Mesenchymal stem cell (in vitro differentiated cells and primary cell): ENCODE measurements at places on chromosomes 12 and 14.

DNA sequence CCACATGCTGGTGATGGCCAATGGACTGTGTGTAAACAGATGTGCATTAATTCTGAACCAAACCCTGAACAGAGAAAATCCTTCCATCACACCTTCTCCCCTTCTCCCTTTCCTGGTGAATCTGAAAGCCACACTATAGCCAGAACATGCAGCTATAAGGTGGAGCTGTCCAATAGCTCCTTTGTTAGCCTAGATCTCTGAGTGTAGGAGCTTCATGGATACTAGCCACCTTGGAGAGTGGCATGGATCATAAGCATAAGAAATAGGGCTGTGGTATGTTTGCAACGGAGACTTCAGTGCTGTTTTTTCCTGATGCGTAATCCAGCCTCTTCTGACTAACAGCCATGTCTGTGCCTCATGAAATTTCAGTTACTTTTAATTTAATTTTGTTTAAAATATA is 364.5 kb downstream of the BTG1 start:
- H3K27me3 ChIP-seq = no peaks in the 10 kb centered on the region
- no peaks in the 10 kb centered on the region for H3K4me1 ChIP-seq
- no peak overlapping the region for H3K27ac ChIP-seq
- no peak overlapping the region for H3K4me3 ChIP-seq

DNA sequence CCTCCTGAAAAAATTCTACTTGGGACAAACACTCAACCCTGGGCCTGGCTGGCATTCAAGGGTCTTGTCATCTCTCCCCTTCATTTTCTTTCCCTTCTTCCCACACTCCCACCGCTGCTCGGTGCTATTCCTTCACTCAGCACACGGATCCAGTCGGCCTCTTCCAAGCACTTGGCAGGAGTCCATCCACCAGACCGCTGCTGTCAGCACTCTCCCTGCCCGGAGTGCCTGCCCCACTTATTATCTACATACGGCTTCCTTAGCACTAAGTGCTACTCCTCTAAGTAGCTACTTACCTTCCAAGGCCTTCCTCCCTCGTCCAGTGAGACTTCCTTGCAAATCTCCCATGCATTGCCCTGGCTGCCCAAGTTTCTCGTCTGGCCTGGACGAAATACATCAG is 29.8 kb downstream of the CALM1 start:
- DNase-seq = peak; percentile 15
- no peaks in the 10 kb centered on the region for H3K36me3 ChIP-seq
- no peaks in the 10 kb centered on the region for H3K4me1 ChIP-seq
- H3K27me3 ChIP-seq = peaks cover 30% of the 10 kb centered on the region
- no peak overlapping the region for H3K27ac ChIP-seq

DNA sequence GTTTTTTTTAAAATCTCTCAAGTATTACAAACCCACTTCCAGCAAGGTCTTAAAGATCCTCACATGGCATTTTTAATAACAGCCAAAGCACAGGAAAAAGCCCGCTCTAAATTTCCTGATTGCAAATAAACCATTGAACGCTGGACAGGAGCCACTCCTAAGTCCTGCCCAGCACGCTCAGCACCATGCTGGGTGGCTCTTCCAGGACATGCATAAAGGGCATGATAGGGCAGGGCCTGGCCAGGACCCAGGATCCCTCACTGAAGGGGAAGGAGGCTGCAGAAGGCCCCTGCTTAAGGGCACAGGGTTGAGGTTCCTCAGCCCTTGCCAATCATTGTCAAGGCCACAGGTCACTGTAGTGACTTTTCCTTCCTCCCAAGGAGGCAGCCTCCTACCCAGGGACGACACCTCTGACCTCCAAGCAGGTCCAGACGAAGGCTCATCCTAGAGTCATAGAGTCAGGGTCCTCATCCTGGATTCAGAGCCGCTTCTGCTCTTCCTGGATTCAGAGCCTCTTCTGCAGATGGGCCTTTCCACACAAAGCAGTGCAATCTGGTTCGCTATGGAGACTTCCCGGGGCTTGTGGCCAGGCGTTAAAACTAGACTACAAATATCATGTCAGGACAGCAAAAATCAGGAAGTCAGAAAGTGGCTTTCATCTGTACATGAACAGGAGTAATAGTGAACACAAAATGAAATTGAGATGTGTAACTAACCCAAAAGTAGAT is 123.8 kb downstream of the GCH1 start:
- H3K36me3 ChIP-seq = peaks cover 80% of the 10 kb centered on the region
- no peaks in the 10 kb centered on the region for H3K27me3 ChIP-seq
- H3K4me3 ChIP-seq = no peak overlapping the region
- no peak overlapping the region for H3K27ac ChIP-seq
- DNase-seq = no peak

- H3K4me1 ChIP-seq = no peaks in the 10 kb centered on the region
- no peak overlapping the region for H3K27ac ChIP-seq
- H3K36me3 ChIP-seq = no peaks in the 10 kb centered on the region
- DNase-seq = no peak
- H3K27me3 ChIP-seq = no peaks in the 10 kb centered on the region
Measured at GRCh38 chr12:99093166-99093565, 448.1 kb downstream of the APAF1 start.

DNA sequence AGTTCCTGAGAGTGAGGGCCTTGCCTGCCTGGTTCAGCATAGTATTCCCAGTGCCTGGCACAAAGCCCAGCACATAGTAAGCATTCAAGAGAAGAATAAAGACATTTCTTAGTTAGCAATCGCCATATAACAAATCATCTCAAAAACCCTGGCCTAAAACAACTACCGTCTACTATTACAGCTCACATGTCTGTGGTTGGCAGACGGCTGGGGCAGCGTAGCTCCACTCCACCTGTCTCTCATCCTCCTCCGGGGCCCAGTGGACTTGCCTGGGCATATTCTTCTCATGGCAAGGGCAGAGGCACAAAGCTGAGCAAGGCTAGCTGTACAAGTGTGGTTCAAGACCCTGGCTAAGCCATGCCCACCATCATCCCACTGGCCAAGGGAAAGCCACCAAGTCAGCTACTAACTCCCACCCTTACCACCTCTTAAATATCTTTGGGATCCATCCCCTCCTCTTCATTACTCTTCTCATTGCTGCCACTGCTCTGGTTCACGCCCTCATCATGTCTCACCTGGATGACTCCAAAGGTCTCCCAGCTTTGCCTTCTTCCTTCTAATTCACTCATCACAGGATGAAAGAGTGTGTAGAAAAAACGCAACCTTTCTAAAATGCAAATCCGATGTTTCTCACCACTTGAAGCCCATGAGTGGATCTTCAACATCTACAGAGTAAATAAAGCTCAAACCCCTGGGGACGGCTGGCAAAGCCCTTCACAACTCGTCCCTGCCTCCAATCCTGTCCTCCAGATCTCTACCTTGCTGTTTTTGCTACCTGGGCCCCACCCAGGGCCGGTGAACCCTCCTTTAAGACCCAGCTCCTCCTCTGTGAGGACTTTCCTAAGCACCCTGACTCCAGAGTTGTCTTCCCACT is 10.4 kb downstream of the TMEM229B start:
- H3K36me3 ChIP-seq = no peaks in the 10 kb centered on the region
- no peaks in the 10 kb centered on the region for H3K27me3 ChIP-seq
- H3K27ac ChIP-seq = no peak overlapping the region
- peaks cover 1% of the 10 kb centered on the region for H3K4me1 ChIP-seq
- DNase-seq = no peak

DNA sequence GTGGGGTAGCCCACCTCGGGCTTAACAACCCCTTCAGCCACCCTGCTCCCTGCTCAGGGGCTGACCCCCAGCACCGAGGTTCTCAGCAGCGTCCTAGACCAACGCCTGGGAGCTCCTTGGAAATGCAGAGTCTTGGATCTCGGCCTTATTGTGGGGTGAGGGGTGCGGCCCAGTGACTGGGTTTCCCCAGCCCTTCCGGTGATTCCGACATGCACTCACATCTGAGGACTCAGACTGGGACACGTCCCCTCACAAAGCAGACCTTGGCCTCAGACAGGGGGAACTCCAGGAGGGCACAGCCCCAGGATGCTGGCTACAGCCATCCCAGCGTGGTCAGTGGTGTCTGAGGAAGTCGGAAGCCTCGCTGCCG is 117.7 kb downstream of the RFLNA start:
- H3K36me3 ChIP-seq = peaks cover 93% of the 10 kb centered on the region
- H3K27ac ChIP-seq = no peak overlapping the region
- DNase-seq = no peak
- H3K4me3 ChIP-seq = no peak overlapping the region

DNA sequence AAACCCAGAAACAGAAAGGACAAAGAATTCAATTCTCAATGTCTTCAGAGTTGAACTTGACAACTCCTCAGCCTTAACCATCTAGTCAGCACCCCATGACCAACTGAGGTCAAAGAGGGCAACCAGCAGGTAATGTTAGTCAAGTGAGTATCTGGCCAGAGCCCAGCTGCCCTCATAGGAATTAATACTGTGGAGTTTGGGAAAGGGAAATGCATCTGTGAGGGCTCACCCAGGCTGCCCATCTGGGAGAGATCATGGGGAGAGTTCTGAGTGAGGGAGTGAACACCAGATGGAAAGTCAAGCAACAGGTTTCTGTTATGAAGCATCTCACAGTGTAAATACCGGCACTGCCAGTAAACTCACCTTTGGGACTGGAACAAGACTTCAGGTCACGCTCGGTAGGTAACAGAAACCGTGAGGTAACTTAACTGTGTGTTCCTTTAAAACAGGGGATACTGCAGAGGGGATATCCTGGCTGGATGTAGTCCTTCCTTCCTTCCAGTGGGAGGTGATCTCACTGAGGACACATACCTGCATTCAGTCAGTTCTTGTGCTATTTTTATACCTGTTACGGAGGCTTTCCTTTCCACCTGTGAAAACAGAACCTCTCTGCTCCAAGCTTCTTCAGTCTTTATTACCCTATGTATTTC is 94.4 kb downstream of the DAD1 start:
- DNase-seq = no peak
- no peak overlapping the region for H3K27ac ChIP-seq
- no peaks in the 10 kb centered on the region for H3K36me3 ChIP-seq
- H3K4me1 ChIP-seq = no peaks in the 10 kb centered on the region

DNA sequence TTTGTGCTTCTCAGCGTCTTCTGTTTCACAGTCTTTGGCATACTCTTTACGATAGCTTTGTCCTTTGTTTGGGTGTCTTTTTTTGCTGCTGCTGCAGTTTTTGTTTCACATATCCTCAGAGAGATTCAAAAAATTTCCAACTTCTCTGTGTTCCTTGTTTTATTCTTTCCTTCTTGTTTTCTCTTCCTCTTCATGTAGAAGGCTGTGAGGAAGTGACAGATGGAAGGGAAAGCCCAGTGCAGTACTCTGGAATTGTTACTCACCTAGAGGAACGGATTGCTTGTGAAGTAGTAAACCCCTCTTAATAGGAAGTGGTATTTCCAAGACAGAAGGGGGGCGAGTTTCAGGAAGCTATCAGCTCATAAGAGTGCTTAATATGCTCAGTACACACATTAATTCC is 1.7 kb downstream of the CREBL2 start:
- peaks cover 4% of the 10 kb centered on the region for H3K4me1 ChIP-seq
- H3K27me3 ChIP-seq = no peaks in the 10 kb centered on the region
- H3K4me3 ChIP-seq = peak overlapping the region; percentile 96
- DNase-seq = peak; percentile 10
- no peaks in the 10 kb centered on the region for H3K36me3 ChIP-seq

GRCh38 chr12:107404981-107405380 is 280.6 kb upstream of the PWP1 start:
- peaks cover 5% of the 10 kb centered on the region for H3K4me1 ChIP-seq
- H3K27me3 ChIP-seq = peaks cover 17% of the 10 kb centered on the region
- no peak overlapping the region for H3K27ac ChIP-seq
- peak; percentile 6 for DNase-seq
- no peaks in the 10 kb centered on the region for H3K36me3 ChIP-seq
- H3K4me3 ChIP-seq = no peak overlapping the region

- H3K36me3 ChIP-seq = no peaks in the 10 kb centered on the region
- no peak for DNase-seq
- H3K4me1 ChIP-seq = no peaks in the 10 kb centered on the region
- no peak overlapping the region for H3K4me3 ChIP-seq
Measured at GRCh38 chr14:23373041-23373440, 432 bp downstream of the IL25 start.

DNA sequence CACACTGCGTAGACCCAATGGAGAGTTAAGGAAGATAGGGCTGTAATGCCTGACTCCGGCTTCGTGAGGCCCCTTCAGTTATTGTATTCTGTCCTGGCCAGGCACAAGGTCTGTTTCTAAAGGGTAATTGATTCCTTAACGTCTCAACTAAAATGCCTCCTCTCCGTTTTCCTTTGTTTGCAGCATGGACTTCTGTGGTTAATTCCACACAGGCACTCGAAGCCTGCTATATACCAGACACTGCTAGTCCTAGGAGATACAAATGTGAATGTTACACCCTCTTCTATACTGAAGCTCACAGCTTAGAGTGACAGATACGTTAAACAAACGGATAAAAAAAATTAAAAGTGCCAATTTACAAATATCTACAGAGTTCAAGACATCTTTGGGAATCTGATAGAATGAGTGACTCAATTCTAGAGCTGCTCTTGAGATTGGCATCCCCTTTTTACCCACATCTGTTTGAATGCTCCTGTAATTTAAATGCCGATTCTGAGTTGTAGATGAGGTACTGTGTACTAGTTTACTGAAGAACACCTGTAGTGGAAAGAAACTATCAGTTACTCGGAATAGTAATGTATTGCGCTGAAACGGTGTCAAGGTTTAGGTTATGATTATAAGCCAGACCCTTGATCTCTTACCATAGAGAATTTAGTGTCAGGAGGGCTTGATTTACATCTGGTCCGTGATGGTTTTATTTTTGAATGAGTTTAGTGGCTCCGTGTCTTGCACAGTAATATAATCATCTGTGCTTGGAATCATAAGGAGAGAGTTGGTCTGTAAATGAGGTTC is 784 bp downstream of the PSMA6 start:
- H3K27me3 ChIP-seq = no peaks in the 10 kb centered on the region
- H3K36me3 ChIP-seq = peaks cover 12% of the 10 kb centered on the region
- peak overlapping the region; percentile 93 for H3K27ac ChIP-seq
- no peak for DNase-seq

GRCh38 chr14:81415781-81416180 is 15.7 kb upstream of the STON2 start:
- no peak for DNase-seq
- no peak overlapping the region for H3K4me3 ChIP-seq
- no peak overlapping the region for H3K27ac ChIP-seq
- H3K4me1 ChIP-seq = peaks cover 2% of the 10 kb centered on the region
- H3K27me3 ChIP-seq = no peaks in the 10 kb centered on the region

- H3K27me3 ChIP-seq = no peaks in the 10 kb centered on the region
- DNase-seq = peak; percentile 96
- H3K4me3 ChIP-seq = no peak overlapping the region
- peak overlapping the region; percentile 98 for H3K27ac ChIP-seq
- H3K36me3 ChIP-seq = peaks cover 14% of the 10 kb centered on the region
- peaks cover 68% of the 10 kb centered on the region for H3K4me1 ChIP-seq
Measured at GRCh38 chr14:68941820-68942219, 37.3 kb downstream of the ACTN1 start.

DNA sequence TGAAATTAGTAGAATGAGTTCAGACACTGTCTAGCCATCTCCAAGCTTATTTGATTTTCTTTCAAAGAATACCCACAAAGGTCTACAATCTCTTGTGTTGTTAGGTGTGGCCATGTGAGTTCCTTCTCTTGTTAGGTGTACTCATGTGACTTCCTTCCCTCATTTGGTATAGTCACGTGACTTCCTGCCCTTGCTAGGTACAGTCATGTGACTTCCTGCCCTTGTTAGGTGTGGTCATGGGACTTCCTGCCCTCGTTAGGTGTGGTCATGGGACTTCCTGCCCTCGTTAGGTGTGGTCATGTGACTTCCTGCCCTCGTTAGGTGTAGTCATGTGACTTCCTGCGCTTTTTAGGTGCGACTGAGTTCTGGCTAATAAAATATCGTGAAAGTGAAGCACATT is 179.6 kb downstream of the TMX1 start:
- H3K36me3 ChIP-seq = no peaks in the 10 kb centered on the region
- no peaks in the 10 kb centered on the region for H3K4me1 ChIP-seq
- no peaks in the 10 kb centered on the region for H3K27me3 ChIP-seq
- H3K27ac ChIP-seq = no peak overlapping the region
- H3K4me3 ChIP-seq = no peak overlapping the region
- DNase-seq = no peak
